Right forelimb (tissue), 1 donor: ENCODE measurements at places on chromosomes 7 and 10.
A peak's percentile ranks its signal among the peaks of the same experiment; 100 is the strongest.

- no peak for DNase-seq
Observed at GRCh38 chr10:6162589-6163356, 40.0 kb upstream of the PFKFB3 start.

GRCh38 chr10:14508725-14509124, 178.0 kb upstream of the FRMD4A start:
- peak; percentile 89 for DNase-seq

DNA sequence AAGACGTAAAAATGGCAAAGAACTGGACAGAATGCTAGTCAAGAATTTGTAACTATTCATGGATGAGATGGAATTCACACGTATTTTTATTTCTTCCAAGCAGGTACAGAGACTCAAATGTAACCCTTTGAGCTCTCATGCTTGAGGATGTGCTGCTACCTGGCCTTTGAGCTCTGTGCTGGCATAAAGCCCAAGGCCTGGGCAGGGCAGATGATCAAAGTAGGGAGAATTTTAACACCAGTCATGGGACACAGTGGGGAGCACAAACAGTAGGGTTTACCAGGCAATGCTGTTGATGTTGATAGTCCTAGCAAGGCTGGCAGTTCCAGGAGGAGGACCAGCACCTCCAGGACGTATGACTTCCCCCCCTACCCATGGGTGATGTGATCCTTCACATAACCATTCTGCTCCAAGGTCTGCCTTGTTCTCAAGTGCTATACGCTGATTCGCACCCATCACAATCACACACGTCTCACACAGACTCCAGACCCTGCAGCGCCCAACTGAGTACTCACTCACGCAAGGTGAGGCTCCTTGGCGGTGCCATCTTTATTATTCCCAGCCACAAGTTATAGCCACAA, 48.6 kb upstream of the DLG5 start:
- DNase-seq = no peak

GRCh38 chr10:92750791-92751533, 61.2 kb downstream of the HHEX start:
- DNase-seq = no peak

GRCh38 chr7:157584420-157584819, 247.6 kb downstream of the DNAJB6 start:
- no peak for DNase-seq

- no peak for DNase-seq
Observed at GRCh38 chr10:43121444-43121843, 16.8 kb upstream of the CSGALNACT2 start.

DNA sequence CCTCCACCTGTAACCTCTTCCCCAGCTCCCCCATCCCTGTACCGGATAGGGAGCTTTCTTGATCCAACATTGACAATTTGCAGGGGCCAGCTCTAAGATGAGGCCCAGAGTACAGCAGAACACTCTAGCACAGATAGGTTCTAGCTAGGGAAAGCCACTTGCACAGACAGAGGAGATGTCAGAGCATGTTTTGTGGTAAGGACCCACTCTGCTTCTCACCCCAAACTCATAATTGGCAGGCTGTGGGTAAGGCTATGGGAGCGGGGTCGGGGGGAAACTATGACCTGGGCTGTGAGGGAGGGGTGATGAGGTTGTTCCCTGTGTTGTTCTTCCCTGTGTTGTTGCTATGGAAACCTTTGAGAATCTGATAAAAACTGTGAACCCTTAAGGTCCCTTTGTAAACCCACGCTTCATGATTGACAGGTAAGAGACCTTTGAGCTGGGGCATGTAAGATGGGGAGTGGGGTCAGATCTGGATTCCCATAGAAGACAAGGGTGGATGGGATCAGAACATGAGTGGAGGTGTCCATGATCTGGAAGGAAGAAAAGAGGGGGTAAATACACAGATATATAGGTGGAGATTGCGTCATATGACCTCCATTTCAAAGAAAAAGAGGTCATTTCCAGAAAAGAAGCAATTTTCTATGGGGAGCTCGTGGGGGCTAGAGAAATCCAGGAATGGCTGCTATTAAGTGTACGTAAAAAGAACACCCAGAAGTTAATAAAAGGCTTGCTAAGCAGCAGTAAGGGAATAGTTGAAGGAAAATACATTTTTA, 4.0 kb downstream of the CALD1 start:
- DNase-seq = no peak

GRCh38 chr10:12799144-12799543, 202.4 kb downstream of the CCDC3 start:
- no peak for DNase-seq

DNA sequence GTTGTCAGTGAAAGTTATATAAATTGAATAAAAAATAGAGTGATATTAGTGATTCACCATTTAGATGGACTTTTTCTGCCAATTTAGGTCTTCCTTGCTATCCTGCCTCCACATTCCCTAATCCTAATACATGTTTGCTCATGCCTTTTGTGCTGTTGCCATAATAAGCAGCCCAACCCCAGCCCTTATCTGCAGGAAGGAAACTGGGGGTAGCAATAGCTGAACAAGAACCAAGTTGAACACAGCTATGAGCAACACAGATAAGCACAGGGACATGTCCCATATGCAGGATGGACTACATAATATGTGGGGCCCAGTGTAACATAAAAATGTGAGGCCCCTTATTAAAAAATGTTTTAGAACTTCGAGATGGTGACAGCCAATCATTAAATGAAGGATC, 91.2 kb upstream of the AHR start:
- DNase-seq = no peak

DNA sequence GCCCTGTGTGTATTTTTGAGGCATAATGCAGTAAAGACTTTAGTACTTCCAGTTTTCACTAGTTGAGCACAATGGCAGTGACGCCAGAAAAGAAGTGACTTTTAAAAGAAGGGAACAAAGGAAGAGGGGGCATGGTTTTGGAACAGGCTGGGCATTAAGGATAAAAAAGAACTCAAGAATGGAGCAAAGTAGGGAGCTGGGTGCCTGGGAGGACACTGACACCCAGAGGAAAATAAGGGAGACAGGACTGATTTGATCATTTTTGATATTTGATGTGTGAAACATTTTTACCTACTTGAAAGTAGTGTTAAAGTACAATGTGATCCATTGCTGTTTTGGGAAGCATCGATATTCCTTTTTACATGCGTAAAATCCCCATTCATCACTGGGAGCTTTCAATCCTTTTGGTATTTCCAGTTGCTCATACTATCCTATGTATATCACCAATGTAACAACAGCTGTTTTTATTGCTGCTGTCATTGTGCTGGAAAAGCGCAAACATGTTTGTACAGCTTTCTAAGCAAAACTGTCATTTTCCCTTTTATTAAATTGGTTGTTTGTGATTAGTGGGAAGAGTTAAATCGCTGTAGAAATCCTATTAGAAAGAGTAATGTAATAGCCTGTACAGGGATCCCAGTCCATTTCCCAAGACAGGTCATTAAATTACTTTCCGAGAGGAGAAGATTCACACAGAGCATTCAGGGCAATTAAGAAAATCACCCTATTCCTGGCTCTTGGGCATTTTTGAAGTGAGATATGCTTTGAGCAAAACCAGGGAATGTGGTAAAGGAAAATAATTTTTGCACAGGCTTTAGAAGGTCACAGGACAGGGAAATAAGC, 85.2 kb downstream of the ADAM12 start:
- DNase-seq = no peak

DNA sequence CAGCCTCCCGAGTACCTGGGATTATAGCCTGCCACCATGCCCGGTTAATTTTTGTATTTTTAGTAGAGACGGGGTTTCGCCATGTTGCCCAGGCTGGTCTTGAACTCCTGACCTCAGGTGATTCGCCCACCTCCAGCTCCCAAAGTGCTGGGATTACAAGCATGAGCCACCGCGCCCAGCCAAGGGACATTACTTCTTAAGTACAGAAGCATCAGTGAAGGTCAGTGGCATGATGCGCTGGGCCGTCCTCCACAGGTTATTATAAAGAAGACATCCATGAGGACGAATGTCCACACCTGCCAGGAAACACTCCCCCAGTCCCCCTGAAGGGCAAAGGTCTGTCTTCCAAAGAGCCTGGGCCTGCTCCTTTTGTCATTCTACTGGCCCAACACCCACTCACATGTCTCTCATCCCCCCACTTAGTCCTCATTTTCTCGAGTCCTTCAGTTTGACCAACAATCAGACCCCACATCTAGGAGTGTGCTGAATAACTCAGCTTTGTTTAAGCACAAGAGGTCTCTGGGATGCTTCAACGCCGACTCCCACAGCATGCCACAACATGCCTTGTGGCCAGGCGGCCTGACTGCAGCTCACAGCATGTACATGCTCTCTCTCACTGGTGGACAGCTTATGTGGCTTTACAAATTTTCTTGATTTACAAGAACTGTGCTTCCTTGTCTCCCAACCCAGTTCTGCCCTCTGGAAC, 73.0 kb downstream of the CTBP2 start:
- no peak for DNase-seq
